ENCODE measurements at places on chromosomes 12 and 14.

DNA sequence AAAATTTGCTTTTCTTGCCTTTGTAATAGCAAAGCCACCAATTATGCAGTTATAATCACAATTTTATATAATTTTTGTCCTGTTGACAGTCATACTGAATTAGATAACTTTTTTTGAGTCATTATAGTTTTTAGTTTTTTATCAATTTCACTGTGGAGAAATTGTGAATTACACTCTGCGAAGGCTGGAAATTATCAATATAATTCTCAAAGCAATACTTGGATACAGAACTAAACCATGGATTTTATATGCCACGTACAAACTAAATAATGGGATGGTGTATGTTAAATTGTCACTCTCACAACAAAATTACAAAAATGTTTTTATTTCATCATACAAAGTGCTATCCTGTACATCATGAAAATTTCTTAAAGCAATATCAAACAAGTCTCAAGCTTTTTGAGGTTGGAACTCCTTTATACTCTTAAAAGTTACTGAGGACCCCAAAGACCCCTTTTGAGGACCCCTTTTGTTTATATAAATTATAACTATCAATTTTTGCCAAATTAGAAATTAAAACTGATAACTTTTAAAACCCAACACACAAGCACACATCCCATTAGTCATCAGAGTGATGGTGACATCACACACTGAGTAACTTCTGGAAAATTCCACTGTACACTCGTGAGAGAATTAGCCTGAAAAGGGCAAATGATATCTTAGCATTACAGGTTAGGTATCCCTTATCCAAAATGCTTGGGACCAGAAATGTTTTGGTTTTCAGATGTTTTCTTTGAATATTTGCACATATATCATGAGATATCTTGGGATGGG is 19.8 kb upstream of the AQP2 start:
- no peak for DNase-seq

- DNase-seq: peak; percentile 43
These were observed 51.3 kb downstream of the CPSF6 start for GRCh38 chr12:69290545-69291277.

GRCh38 chr14:40920380-40920779 is 686.3 kb upstream of the LRFN5 start:
- no peak for DNase-seq

DNA sequence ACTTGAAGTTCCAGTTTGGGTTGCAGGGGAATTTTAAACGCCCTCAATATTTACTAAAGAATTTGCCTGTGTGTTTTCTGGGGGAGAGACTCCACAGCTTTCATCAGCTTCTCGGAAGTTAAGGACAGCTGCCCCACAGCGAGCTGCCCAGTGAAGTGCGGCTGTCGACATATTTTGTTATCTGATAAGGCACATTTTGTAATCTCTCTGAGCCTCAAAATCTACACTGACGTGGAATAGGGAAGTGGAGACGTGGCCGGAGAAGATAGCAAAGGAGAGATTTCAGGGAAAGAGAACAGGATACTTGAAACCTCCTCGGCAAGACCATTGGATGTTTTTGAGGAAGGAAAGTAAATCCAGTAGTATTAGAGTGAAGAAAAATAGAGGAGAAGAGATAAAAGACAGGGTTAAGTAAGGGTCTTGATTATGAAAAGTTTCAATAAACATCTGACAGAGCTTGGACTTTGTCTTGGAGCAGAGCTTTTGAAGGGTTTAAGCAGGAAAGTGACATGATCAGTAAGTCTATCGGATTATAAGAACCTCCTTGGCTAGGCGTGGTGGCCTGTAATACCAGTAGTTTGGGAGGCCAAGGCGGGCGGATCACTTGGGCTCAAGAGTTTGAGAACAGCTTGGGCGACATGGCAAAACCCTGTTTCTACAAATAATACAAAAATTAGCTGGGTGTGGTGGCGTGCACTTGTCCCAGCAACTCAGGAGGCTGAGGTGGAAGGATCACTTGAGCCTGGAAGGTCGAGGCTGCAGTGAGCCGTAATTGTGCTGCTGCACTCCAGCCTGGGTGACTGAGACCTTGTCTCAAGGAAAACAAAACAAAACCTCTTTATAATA is 1.1 kb downstream of the POLR3B start:
- peak; percentile 26 for DNase-seq

GRCh38 chr12:52437508-52437907 is 3.3 kb upstream of the KRT75 start:
- no peak for DNase-seq

DNA sequence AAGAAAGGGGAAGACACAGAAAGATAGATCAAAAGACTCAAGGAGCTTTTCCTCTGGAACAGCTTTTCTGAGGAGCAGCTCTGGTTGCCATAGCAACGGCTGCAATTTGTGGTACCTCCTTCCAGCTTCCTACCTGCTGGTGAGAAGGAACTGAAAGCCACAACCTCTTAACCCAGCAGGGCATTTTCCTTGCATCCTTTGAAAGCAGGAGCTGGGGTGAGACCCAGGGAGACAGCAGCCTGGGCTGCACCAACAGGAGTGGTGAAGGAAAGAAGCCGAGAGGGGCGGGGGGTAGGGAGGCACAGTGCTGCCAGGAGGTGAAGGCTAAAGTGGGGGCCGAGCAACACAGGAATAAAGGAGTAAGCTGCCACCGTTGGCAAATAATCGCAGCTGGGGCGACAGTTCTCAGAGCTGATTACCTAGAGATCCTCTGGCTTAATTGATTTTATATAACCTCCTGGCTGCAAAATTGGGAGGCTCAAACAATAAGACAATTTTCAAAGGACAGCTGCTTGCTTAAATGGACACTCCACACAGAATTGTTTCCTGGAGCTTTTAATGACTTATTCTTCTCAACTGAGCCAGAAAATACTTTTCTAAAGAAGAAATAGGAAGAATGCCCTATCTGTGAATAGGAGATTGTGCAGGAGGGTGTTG is 129.4 kb downstream of the RPAP3 start:
- no peak for DNase-seq

DNA sequence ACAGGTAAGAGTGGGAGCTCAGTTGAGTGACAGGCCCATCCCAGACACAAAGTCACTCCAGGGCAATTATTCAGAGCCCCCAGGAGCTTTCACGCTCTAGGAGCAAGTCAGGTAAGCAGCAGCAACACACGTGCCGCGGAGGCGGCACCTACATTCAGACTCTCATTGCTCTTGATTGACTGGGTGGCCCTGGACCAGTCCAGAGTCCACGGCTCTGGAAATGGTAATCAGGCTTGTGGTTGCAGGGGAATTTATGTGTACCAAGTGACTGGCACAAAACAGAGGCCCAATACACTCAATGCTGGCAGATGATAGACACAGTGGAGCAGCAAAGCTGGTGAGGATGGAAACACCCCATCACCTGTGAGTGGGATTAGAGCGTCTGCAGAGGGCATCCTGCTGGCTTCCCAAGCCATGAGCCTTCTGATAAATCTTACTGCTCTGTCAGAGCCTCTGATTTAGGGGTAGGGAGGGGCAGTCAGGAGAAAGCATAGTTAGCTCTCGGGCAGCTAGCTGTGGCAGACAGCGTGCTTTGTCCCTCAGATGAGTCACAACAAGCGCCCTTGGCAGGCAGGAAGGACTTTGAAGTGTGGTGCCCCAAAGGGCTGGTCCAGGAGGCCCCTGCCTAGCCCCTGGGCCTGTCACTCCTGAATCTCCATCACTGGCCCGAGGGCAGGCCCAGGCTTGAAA is 344.7 kb downstream of the CACNA1C start:
- DNase-seq: no peak

- peak; percentile 88 for DNase-seq
These were observed 1.2 kb downstream of the FLRT2 start for GRCh38 chr14:85531141-85531586.

DNA sequence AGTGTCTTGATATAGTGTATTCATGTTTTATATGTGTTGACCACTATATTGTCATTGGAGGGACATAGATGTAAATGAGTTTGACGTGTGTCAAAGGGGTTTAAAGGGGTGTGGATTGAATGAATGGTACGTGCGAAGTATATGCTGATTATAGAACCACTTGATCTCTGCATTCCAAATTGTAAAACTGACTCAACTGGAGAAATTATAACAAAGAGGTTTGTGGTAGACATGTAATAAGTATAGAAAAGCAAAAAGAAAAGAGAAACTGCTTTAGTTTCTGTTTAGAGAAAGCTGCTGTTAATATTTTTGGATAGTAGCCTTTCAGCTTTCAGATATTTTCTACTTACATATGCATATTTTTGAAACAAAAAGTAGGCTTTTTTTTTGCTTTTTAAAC is 8.9 kb upstream of the MYRFL start:
- no peak for DNase-seq
